Spinal cord (tissue), 10 donors: ENCODE measurements at places on chromosomes 16 and 17.
A peak's percentile ranks its signal among the peaks of the same experiment; 100 is the strongest.

- H3K36me3 ChIP-seq = no peaks in the 10 kb centered on the region
- no peak for DNase-seq
- H3K4me1 ChIP-seq = no peaks in the 10 kb centered on the region
- H3K4me3 ChIP-seq = no peak overlapping the region
- no peak overlapping the region for H3K27ac ChIP-seq
Observed at GRCh38 chr16:78832100-78832499, 732.6 kb downstream of the WWOX start.

GRCh38 chr17:70205401-70205800 lies 36.1 kb downstream of the KCNJ2 start:
- DNase-seq = no peak
- H3K27ac ChIP-seq = no peak overlapping the region
- no peaks in the 10 kb centered on the region for H3K27me3 ChIP-seq

- no peak overlapping the region for H3K4me3 ChIP-seq
- H3K36me3 ChIP-seq = peaks cover 39% of the 10 kb centered on the region
- no peak overlapping the region for H3K27ac ChIP-seq
- no peak for DNase-seq
- H3K27me3 ChIP-seq = no peaks in the 10 kb centered on the region
Observed at GRCh38 chr17:17768424-17769088, 68.2 kb downstream of the SREBF1 start.

DNA sequence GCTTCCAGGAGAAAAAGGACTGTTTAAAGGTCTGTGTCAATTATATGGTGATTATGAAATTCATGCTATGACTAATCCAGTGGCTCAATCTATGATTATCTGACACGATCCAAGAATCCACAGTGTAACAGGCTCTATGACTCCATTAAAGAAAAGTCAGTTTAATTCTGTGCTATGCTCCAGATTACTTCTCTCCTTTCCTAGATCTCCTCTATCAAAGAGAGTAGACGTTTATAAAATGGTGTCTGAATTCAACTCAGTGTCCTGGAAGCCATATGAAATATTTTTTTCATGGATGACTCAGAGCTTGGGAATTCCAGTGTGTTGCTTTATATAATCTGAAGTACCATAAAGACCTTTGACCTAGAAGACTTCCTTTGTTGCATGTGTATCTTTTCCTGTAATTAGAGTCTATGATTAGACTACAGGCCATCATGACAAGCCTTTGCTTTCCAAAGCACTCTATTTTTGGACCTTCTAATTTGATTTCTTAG lies 27.0 kb upstream of the NF1 start:
- no peaks in the 10 kb centered on the region for H3K4me1 ChIP-seq
- H3K27ac ChIP-seq = no peak overlapping the region
- H3K36me3 ChIP-seq = no peaks in the 10 kb centered on the region
- H3K4me3 ChIP-seq = no peak overlapping the region
- H3K27me3 ChIP-seq = no peaks in the 10 kb centered on the region
- DNase-seq = no peak

DNA sequence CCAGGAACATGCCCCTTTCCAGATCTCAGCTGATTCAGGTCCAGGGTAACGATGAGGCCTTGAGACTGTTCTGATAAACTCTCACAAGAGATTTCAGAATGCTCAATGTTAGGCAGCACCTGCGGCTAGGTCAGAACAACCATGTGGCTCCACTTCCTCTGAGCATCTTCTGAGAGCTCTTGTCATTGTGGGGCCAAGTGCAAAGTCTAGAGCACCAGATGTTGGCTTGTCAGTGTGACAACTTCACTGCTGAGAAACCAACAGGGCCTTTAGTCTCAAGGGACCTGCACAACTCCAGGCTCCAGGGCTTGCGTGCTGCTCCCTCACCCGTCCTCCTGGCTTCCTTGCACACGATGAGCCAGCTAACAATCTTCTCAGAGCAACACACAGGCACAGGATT lies 29.0 kb downstream of the FCSK start:
- peaks cover 7% of the 10 kb centered on the region for H3K4me1 ChIP-seq
- H3K36me3 ChIP-seq = peaks cover 85% of the 10 kb centered on the region
- DNase-seq = no peak
- no peak overlapping the region for H3K4me3 ChIP-seq
- H3K27me3 ChIP-seq = no peaks in the 10 kb centered on the region
- H3K27ac ChIP-seq = no peak overlapping the region

DNA sequence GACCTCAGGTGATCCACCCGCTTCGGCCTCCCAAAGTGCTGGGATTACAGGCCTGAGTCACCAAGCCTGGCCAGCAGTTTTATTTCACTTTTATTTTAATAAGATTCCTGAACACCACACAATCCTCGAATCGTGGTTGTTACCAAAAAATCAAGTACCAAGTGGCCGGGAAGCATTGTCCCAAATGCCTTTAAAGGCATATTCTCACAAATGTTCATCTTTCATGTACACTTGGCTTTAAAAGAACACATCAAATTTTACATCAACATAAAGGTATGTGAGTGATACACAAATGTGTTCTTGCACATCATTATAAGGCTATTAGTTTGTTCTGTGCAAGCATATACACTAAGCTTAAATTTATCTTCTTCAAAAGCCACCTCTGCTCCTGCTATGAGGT lies 8.1 kb upstream of the MYH11 start:
- H3K36me3 ChIP-seq = peaks cover 10% of the 10 kb centered on the region
- no peak overlapping the region for H3K27ac ChIP-seq
- H3K4me3 ChIP-seq = no peak overlapping the region
- H3K4me1 ChIP-seq = no peaks in the 10 kb centered on the region
- H3K27me3 ChIP-seq = no peaks in the 10 kb centered on the region

DNA sequence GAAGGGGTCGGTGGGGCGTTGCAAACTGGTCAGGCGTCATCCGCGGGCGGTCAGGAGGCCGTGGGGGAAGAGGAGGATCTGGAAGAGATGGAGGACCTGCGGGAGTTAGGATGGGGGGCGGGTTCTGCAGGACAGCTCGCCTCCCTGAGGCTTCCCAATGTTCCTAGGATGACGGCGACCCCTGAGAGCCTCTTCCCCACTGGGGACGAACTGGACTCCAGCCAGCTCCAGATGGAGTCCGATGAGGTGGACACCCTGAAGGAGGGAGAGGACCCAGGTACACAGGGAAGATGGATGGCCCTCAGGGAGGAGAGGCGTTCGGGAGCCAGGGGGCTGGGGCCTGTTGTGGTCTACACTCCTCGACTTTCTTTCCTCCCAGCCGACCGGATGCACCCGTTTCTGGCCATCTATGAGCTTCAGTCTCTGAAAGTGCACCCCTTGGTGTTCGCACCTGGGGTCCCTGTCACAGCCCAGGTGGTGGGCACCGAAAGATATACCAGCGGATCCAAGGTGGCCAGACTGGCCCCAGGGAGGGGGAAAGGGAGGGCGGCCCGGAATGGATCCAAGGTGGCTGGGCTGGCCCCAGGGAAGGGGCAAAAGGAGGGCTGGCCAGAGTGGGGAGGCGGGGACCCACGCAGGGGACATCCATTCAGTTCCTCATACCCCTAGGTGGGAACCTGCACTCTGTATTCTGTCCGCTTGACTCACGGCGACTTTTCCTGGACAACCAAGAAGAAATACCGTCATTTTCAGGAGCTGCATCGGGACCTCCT lies 839 bp downstream of the PLD2 start:
- peak overlapping the region; percentile 54 for H3K4me3 ChIP-seq
- no peaks in the 10 kb centered on the region for H3K27me3 ChIP-seq
- peaks cover 20% of the 10 kb centered on the region for H3K4me1 ChIP-seq
- peak overlapping the region; percentile 15 for H3K27ac ChIP-seq

DNA sequence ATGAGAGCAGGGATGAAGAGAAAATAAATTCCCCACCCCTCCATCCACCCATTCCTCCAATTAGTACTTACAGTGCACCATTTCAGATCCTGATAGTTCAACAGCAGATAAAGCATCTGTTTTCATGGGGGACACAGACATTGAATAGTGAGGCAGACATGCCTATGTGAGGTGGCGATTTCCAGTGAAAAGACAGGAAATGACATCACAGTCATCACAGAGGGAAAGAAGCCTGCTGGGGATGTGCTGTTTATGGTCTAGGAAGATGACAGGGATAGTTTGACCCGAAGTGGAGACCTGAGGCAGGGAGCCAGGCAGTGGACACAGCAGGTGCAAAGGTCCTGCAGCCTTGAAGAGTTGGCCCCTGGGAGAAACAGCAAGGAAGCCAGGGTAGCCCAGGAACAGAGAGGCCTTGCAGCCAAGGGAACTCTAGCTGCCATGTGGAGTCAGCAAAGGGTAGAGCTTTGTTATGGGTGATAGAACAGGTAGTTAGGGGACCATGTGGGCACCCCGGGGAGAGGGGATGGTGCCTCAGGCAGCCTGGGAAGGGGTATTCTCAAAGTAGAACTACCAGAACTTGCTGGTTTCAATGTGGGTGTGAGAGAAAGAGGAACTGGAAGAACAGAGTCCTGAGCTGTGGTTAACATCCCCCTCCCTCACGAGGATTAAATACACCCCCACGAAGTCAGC lies 256.6 kb downstream of the CPPED1 start:
- H3K4me3 ChIP-seq = no peak overlapping the region
- DNase-seq = no peak
- H3K36me3 ChIP-seq = no peaks in the 10 kb centered on the region
- no peaks in the 10 kb centered on the region for H3K4me1 ChIP-seq
- H3K27ac ChIP-seq = no peak overlapping the region
- H3K27me3 ChIP-seq = no peaks in the 10 kb centered on the region

GRCh38 chr17:27529230-27529796 lies 73.1 kb downstream of the KSR1 start:
- H3K4me1 ChIP-seq = peaks cover 31% of the 10 kb centered on the region
- no peaks in the 10 kb centered on the region for H3K36me3 ChIP-seq
- H3K27me3 ChIP-seq = no peaks in the 10 kb centered on the region
- no peak for DNase-seq
- no peak overlapping the region for H3K27ac ChIP-seq

GRCh38 chr17:67633751-67634211 lies 84.0 kb upstream of the NOL11 start:
- no peak overlapping the region for H3K4me3 ChIP-seq
- H3K27ac ChIP-seq = no peak overlapping the region
- H3K4me1 ChIP-seq = peaks cover 15% of the 10 kb centered on the region
- peaks cover 13% of the 10 kb centered on the region for H3K36me3 ChIP-seq
- H3K27me3 ChIP-seq = no peaks in the 10 kb centered on the region
- DNase-seq = no peak

DNA sequence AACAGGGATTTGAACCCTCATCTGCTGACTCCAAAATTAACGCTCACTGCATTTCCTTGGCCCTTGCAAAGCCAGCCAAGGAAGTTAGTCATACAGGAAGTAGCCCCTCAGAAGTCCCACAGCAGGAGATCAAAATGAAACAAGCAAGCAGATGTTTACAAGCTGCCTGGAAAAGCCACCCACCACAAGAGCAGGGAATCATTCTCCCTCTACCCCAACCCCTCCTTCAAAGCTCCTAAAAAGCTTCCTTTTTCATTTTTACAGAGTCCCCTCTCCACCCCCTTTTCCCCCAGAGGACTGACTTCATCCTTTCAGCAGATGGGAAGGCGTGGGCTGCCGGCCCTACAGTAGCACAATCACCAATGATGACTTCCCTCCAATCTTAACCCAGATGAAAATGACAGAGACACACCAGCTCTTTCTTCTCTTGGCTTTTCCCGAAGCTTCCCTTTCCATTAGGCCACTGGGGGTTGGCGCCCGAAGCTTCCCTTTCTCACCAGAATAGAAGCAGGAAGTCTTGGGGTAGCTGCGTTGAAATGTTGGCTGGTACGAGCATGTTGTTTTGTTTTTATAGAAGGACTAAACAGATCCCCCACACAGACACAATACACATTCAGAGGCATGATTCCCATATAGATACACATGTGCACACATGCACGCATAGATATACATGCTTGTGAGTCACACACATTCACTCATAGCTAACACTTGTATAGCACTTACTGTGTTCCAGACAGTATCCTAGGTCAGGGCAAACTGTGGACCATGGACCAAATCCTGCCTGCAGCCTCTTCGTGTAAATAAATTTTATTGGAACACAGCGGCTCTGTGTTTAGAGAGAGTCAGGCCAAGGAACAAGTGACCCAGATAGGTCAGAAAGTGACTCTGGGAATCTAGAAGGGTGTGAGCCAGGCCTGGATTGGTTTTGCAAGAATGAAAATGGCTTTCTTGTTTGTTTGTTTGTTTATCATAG lies 17.4 kb downstream of the ITPRIPL2 start:
- H3K27ac ChIP-seq = peak overlapping the region; percentile 78
- H3K36me3 ChIP-seq = no peaks in the 10 kb centered on the region
- H3K4me1 ChIP-seq = peaks cover 22% of the 10 kb centered on the region
- no peak for DNase-seq
- no peaks in the 10 kb centered on the region for H3K27me3 ChIP-seq

DNA sequence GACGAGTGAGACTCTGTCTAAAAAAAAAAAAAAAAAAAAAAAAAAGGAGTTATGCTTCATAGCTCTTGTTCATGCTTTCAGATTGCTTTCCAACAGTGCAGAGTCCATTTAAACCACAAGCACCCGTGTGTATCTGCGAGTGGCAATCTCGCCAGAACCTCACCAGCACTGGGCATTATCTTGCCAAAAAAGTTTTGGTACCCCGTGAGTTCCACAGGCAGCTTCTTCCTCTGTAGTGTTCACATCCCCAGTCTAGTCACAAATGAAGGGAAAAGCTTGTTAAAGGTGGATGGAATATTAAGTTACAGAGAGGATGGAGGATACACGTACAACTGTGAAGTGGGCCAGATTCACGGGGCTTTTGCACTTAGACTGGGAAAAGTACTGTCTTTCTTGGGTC lies 33.5 kb downstream of the WSB1 start:
- DNase-seq = no peak
- H3K4me3 ChIP-seq = no peak overlapping the region
- H3K36me3 ChIP-seq = no peaks in the 10 kb centered on the region
- H3K4me1 ChIP-seq = peaks cover 12% of the 10 kb centered on the region

- H3K27me3 ChIP-seq = no peaks in the 10 kb centered on the region
- H3K4me3 ChIP-seq = no peak overlapping the region
- no peaks in the 10 kb centered on the region for H3K36me3 ChIP-seq
- H3K4me1 ChIP-seq = no peaks in the 10 kb centered on the region
Observed at GRCh38 chr17:2551493-2551892, 39.8 kb upstream of the METTL16 start.

GRCh38 chr17:29918922-29919856 lies 10.8 kb downstream of the SSH2 start:
- DNase-seq = no peak
- H3K27me3 ChIP-seq = no peaks in the 10 kb centered on the region
- H3K4me1 ChIP-seq = no peaks in the 10 kb centered on the region
- no peak overlapping the region for H3K27ac ChIP-seq

- no peak for DNase-seq
- H3K27ac ChIP-seq = no peak overlapping the region
- peaks cover 20% of the 10 kb centered on the region for H3K27me3 ChIP-seq
- peaks cover 3% of the 10 kb centered on the region for H3K4me1 ChIP-seq
- H3K36me3 ChIP-seq = no peaks in the 10 kb centered on the region
- H3K4me3 ChIP-seq = no peak overlapping the region
Observed at GRCh38 chr17:58254803-58255202, 16.4 kb downstream of the LPO start.
